Activated gamma-delta T cell treated with Interleukin-2 at 50 U/mL for 16 hours (primary cell): ENCODE measurements at places on chromosomes 2 and 18.

GRCh38 chr18:40613721-40614120 is 1341.3 kb upstream of the PIK3C3 start:
- DNase-seq, result no peak

- no peak for DNase-seq
Observed at GRCh38 chr2:138997346-138997745, 217.2 kb upstream of the NXPH2 start.

GRCh38 chr18:53947092-53947640 is 277.3 kb downstream of the MBD2 start:
- no peak for DNase-seq

DNA sequence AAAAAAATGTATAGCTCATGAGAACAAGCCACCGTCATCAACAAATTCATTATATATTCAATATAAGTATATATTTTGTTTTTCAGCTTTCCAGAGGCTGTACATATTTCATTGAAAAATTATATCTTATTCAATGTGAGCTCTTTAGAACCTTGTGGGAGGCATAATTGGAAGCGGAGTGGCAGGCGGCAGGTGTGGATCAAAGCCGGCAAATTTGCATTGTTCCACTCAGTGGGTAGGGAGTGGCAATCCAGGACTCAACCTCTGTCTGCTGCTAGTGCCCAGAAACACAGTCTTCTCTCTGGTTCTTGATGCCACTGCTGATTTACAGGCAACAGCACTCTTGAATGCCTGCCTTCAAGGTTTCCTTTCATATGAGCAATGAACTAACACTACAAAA is 46.9 kb downstream of the GCA start:
- no peak for DNase-seq
